Stimulated activated CD8-positive, alpha-beta memory T cell treated with anti-CD3 and anti-CD28 coated beads, Interleukin-7, amount 100 ng/mL, for 1 hour (primary cell): ENCODE measurements at places on chromosomes 3 and 15.

DNA sequence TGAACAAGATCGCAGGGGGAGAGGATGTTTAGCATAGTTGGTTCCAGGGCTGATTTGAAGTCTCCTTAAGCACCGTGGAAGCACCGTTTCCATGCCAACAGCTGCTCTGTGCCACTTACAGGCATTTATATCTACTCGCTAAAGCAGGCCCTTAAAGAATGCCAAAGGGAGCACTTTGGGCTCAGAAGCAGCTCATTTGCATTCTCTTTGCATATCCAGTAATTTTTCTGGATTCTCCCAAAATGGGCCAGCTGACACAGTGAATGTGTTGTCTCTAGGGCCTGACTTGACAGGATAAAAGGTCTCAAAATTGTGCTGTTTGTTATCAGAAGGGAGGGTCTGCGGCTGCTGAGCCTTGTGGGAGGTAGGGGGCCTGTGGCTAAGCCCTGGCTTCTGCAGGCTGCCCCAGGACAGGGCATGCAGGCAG, 138.6 kb downstream of the FBLN2 start:
- DNase-seq: no peak

- DNase-seq: no peak
Measured at GRCh38 chr3:127748754-127749327, 73.5 kb downstream of the MGLL start.

GRCh38 chr3:111745786-111746185, 113.3 kb upstream of the PHLDB2 start:
- DNase-seq: no peak

DNA sequence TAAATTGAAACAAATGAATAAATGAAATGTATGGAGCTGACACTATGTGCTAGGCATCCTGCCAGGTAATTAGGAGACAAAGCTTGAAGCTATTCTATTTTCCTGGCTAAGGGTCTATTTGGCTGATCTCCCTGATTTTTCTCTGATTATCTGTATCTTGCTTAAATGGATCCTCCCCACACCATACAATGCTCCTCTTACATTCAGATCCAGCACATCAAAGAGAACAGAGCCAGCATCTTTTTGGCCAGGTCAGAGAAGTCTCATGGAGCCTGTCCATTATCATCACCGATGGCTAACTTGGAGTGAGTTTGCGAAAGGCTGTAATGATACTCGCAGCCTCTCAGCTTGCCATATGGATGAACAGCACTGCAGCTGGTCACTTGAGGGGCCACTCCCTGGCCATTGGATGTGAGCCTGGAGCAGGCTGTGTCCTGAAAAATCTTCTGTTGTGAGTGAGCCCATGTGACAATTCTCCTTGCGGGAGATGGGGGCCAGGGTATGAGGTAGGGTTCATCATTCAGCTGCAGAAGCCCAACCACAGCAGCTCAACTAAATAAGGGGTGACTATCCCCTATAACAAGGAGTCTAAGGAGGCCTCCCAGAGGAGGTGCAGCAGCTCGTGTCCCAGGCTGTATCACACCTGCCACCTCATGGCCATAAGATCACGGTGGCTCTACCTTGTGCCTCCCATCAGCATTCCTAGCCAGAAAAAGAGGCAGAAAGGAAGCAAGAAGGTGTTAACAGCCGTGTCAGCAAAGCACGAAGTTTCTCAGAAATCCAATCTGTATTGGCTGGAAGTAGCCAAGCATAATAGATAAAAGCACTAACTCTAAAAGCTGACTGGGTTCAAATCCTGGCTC, 69.3 kb upstream of the ST8SIA2 start:
- DNase-seq: no peak

DNA sequence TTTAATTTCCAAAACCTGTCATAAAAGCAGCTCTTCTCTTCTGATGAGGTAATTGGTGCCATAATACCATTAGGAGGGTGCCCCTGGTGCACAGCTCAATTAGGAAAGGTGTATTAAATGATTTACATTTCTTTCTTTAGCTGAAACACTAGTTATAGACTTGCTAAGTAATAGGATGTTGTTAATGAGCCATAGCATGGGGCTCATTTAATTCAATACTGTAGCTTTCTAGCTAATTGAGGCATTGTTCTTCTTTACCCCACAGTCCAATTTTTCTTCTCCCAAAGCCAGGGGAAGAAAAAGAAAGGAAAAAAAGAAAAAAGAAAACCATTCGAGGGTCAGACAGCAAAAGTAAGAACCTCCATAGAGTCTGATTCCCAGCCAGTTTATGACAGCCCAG, 164.0 kb upstream of the HES1 start:
- no peak for DNase-seq

DNA sequence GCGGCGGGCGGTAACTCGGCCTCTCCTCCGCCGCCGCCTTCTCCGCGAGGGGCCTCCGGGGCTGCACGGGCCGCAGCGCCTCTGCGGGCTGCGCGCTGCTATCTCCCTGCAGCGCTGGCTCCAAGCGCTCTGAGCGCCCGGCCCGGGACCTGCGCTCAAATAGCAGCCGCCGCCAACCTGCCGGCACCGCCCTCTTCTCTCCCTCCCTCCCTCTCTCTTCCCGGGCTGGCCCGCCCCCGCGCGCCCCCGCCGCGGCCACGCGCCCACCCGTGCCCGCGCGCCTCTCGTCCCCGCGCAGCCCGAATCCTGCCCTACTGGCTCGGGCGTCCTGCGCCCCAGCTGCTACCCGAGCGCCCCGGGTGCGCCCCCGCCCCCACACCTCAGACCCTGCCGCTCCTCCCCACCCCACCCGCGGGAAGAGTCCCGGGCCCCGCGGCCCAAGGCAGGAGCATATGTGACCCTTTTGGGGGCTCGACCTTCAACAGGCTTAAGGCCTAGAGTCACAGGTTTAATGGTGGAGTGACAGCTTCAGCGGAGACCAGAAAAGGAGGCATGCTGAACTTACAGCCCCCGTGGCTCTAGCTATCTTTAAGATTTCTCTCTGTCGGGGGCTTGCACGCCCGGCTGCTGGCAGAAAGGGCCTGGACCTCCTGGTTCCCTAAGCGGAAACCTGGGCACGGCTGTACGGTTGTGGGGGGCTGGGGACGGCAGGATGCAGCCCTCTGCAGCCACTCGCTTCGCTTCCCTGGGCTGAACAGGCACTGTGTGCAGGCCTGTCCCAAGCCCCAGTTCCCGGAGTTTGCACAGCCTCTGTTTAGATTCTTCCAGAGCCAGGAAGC, at the start of gene CACNA2D2:
TSS of gene CACNA2D2 (minus strand) at position 131 of the 839 bp plus-strand sequence. CDS start 211 bp downstream, outside the sequence.
- peak; percentile 30 for DNase-seq

GRCh38 chr3:184259878-184260723, 1.3 kb downstream of the CAMK2N2 start:
- DNase-seq: no peak

- no peak for DNase-seq
Measured at GRCh38 chr3:13177236-13177635, 104.0 kb upstream of the IQSEC1 start.

DNA sequence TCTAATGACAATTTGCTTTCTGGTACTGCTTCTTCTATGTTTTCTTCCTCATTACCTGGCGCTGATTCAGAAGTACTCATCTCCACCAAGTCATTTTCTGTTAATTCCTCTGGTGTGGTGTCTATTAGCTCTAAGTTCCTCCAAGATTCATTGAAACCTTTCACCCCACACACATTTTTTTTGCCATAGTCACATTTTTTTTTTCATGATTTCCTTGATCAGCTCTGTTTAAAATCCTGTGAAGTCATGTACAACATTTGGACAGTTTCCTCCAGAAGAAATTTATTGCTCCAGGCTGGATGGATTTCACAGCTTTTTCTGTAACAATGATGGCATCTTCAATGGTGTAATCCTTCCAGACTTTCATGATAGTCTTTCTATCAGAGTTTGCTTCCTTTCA, 243.2 kb upstream of the VEPH1 start:
- DNase-seq: no peak

DNA sequence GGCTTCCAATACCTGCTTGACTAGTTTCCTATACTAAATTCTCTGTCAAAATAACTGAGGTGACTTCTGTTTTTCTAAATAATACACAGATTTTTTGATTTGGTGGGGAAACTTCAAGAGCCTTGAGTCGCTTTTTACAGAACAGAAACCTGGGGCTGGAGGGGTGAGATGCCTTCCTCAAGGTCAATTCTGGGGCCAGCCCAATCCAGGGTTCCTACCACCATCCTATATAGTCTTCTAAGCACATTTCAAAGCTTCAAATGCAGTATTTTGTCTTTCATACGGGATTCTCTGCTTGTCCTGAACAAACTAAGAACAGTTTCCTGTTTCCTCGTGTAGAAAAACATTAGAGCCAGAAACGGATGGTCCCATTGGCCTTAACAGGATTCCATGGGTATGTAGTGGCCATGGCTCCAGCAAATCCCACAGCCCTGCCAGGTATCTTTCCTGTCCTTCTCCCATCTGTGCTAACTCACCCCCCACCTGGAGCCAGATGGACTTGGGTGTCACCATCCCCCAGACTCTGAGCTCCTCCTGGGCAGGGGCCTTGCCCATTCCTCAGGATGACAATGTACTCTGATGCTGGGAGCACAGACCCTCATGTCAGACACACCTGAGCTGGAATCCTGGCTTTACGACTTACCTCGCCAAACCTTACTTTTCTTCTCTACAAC, 146.9 kb downstream of the KLF13 start:
- no peak for DNase-seq

GRCh38 chr15:40454904-40455391, 14.2 kb downstream of the BAHD1 start:
- DNase-seq: no peak

- DNase-seq: no peak
Measured at GRCh38 chr3:168260859-168261258, 165.1 kb upstream of the GOLIM4 start.

GRCh38 chr15:85381850-85382751, 1.7 kb downstream of the AKAP13 start:
- no peak for DNase-seq

DNA sequence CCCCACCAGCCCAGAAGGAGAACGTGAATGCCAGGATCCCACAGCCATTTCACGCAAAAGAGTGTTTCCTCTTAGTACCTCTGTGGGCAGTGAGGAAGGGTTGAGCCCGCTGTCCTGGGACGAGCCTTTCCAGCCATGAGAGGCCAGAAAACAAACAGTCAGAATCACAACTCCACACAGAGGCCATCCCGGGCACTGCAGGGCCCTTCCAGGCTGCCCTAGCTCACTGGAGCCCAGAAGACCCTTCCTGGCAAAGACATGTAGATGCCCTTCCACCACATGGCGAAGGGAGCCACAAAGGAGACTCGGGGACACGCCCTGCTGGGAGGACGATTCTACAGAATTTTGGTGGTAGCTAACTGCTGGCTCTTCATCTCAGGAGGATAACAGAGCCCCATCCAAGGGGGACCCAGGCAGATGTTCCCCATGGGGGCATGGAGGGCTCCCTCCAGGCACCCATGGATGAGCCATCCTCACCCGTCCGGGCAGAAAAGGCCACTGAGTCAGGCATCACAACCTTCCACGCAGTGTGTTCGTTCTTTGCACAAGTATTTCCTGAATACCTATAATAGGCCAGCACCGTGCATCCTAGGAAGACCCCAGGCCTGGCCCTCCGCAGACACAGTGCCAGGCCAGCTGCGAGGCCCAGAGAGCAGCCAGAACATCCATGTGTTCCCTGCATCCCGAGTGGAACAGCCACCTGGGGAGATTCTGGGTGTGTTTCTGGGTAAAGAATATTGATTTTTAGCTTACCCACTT, 47.2 kb downstream of the SLC12A8 start:
- DNase-seq: no peak

DNA sequence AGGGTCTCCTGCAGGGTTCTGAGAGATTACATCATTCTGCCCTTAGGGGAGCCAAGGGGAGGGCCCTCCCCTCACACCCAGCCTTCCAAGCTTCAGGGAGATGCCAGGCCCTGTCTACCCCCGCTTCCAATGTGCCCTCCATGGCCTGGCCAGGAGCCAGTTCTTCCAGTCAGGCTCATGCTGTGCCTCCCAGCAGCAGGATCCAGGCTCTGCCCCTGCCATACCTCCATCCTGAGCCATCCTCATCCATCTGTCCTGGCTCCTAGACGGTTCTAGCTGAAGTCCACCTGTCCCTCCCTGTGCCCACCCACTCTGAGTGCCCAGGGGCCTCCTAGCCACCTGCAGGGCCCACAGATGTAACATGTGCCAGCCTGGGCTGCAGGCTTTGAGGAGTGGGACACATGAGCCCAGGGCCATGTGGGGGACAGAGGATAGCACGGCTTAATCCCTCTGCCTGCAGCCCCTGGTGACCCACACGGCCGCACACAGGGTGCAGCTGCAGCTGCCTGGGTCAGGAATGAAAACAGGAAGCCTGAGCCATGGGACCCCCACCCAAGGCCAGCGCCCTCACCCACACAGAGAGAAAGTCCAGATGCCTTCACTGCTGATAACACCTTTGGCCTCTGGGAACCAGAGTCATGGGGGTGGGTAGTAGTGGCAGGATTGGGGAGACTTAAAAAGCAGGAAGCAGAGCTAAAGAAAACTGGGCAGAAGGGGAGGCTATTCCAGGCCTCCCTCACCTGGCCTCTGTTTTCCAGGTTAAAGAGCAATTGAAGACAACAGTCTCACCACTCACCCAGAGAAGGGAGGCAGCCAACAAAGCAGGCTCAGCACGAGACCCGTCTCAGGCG, 11.8 kb downstream of the PLCD1 start:
- no peak for DNase-seq

DNA sequence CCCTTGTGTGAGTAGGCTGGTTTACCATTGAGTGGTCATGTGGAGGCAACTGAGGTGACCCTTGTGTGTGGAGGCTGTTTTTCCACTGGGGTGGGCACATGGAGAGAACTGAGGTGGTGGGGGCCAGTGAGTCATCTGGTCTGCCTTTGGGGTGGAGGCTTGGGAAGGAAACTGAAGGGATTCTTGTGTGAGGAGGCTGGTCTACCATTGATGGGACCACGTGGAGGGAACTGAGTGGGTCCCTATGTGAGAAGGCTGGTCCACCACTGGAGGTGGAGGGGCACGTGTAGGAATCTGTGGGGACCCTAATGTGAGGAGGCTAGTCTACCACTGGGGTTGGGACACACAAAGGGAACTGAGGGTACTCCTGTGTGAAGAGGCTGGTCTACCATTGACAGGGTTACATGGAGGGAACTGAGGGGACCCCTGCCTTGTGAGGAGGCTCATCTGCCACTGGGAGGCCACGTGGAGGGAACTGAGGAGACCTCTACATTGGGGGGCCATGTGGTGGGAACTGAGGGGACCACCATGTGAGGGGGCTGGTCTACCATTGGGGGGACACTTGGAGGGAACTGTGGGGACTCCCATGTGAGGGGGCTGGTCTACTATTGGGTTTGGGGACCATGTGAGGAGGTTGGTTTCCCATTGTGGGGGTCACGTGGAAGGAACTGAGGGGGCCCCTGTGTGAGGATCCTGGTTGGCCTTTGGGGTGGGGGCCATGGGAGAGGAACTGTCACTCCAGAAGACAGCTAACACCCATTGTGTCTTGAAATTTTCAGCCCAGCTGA, 164.5 kb downstream of the WNT7A start:
- no peak for DNase-seq

GRCh38 chr3:184712248-184713039, 580 bp upstream of the MAGEF1 start:
- DNase-seq: no peak

- DNase-seq: no peak
Measured at GRCh38 chr3:139940622-139941021, 5.6 kb downstream of the CLSTN2 start.

- DNase-seq: no peak
Measured at GRCh38 chr3:65713016-65713415, 325.7 kb downstream of the MAGI1 start.
